ENCODE measurements at places on chromosomes 5 and 9.

DNA sequence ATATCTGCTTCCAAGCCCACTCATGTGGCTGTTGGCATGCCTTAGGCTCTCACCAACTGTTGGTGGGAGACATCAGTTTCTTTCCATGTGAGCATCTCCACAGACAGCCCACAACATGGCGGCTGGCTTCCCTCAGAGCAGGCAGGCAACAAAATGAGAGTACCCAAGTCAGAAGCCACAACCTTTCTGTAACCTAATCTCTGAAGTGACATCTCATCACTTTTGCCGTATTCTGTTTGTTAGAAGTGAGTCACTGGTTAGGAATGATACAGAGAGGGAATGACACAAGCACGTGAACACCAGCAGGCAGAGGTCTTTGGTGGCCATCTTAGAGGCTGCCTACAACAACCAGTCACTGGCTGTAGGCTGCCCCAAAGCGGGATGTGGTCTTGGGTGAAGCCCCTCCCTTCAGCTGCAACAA is 88.6 kb upstream of the RASGRF2 start:
- DNase-seq: no peak

DNA sequence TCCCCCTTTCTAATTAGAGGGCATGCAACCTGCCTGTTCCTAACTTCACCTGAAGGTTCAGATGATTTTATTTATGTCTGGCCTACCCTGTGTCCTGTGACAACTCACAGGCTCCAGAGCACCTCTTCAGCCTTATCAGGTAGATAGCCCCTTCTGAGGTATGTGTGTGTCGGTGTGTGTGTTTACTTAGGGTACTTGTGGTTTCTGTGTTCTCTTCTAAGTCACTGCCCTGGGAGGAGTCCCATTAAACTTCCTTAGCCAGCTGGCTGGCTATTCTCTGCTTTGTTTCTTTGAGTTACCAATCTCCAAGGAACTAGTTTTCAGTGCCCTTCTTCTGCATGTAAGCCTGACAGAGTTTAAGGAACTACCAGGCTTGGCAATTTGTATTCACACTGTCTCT is 74.9 kb downstream of the UNC13B start:
- DNase-seq: no peak

DNA sequence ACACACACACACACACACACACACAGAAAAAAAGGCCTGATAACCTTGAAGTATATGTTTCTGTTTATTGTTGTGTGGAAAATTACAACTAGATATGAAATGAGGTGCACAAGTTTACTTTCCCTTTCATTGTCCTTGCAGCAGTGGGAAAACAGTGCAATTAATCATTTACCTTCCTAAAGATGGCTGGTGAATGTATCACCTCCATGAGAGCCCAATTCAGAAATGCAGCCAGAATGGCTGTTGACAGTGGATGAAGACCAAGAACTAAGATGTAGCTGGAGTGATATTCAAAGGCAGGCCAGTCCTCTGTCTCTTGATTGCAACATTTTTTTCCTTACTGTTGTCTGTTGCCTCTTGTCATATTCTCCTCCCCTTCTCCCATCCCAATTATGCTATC is 49.6 kb upstream of the EIF4EBP3 start:
- DNase-seq: no peak

GRCh38 chr9:79741381-79741780 is 169.6 kb downstream of the TLE4 start:
- DNase-seq: no peak

- DNase-seq: no peak
Measured at GRCh38 chr5:126918615-126918957, 111.8 kb downstream of the MARCHF3 start.
